ENCODE measurements at places on chromosomes 2 and 18. TPM values are rescaled to one million over a fixed set of nuclear protein-coding genes. Genes with fewer than 3 reads are reported as not detected.

UGGT1 gene
- total RNA-seq, result 71.6 TPM

RNF149 gene
- 52.9 TPM for total RNA-seq

EMX1 gene
- total RNA-seq, result not detected

ZNF396 gene
- total RNA-seq, result 3.0 TPM

OTOS gene
- total RNA-seq, result 1.2 TPM

POTEJ gene
- not detected for total RNA-seq

SNORC gene
- total RNA-seq, result 0.29 TPM

CTLA4 gene
- total RNA-seq, result not detected

ARMC9 gene
- 105 TPM for total RNA-seq

SLC9A2 gene
- under 0.01 TPM for total RNA-seq

ACMSD gene
- not detected for total RNA-seq

FAP gene
- total RNA-seq, result 143 TPM

PFN4 gene
- 0.44 TPM for total RNA-seq

CCDC150 gene
- 11.3 TPM for total RNA-seq

PLCD4 gene
- total RNA-seq, result 11.8 TPM

UGT1A5 gene
- total RNA-seq, result not detected

RNF25 gene
- total RNA-seq, result 19.6 TPM

PASK gene
- total RNA-seq, result 0.99 TPM

LYG2 gene
- not detected for total RNA-seq

CEBPZOS gene
- total RNA-seq, result 21.8 TPM

GCKR gene
- 0.17 TPM for total RNA-seq

POTEF gene
- total RNA-seq, result not detected

STEAP3 gene
- total RNA-seq, result 25.6 TPM

GPR35 gene
- total RNA-seq, result 0.99 TPM

C2orf80 gene
- total RNA-seq, result not detected

PROC gene
- not detected for total RNA-seq

ASB18 gene
- not detected for total RNA-seq
